CD14-positive monocyte (primary cell): ENCODE measurements at places on chromosomes 3 and 15.

DNA sequence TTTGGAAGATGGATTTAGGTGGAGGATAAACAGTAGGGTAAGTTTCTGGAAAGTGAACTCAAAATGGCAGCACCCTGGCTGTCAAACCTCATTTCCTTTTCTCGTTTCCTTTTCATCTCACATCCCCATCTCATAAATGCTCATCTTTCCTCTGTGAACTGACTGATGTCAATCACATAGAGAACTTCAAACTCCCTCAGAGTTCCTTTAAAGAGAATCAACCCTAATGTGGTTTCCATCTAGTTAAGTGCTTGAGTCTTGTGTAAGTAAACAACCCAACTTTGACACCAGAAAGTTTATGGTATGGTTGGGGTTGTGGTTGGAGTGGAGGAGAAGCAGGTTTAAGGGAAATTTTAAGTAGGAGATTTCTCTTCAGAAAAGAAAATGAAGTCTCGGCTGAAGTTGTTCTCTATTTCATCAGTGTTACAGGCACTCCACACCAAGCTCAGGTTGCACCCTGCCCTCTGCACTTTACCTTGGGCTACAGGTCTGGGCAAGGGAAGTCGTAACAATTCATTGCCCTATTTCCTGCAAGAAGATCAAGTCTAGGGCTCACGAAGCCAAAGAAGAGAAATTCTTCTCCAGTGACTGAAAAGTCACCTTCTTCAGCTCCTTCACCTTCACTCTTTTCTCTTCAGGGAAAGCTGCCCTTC is 34.4 kb upstream of the TNIK start:
- H3K27me3 ChIP-seq, result no peaks in the 10 kb centered on the region
- no peak for DNase-seq
- H3K4me1 ChIP-seq, result no peaks in the 10 kb centered on the region
- no peak overlapping the region for H3K4me3 ChIP-seq

DNA sequence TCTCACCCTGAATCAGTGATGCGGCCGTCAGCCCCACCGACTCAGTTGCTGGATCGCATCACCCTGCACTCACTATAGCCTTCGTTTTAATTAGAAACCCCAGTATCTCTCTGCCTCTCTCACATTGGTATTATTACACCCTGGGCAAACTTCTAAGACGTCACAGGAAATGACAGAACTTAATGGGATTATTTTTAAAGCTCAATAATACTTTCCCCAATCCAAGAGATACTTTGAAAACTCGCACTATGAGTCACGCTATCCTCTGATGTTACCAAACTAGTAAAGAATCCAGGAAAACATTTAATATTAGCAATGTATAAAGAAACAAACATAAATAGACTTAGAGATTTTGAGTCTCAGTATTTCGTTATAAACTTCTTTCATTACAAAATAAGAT is 36.6 kb downstream of the RUBCN start:
- no peak overlapping the region for H3K27ac ChIP-seq
- no peak for DNase-seq
- H3K27me3 ChIP-seq, result no peaks in the 10 kb centered on the region

DNA sequence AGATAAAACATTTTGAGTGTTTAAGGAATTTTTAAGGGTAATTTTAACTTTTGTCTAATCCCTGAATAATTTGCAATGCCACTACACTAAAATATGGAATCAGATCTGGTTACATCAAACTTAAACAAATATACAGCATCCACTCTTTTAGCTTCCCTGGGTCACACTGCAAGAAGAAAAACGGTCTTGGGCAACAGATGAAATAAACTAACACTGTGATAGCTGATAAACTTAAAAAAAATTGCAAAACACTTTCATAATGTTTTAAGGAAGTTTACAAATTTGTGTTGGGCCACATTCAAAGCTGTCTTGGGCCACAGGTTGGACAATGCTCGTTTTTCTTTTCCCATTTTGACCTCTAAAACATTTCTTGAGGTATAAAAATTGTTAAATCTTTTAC is 34.3 kb downstream of the CCDC66 start:
- no peak overlapping the region for H3K4me3 ChIP-seq
- peaks cover 2% of the 10 kb centered on the region for H3K36me3 ChIP-seq
- no peaks in the 10 kb centered on the region for H3K27me3 ChIP-seq
- peak; percentile 9 for DNase-seq
- H3K4me1 ChIP-seq, result peaks cover 16% of the 10 kb centered on the region

DNA sequence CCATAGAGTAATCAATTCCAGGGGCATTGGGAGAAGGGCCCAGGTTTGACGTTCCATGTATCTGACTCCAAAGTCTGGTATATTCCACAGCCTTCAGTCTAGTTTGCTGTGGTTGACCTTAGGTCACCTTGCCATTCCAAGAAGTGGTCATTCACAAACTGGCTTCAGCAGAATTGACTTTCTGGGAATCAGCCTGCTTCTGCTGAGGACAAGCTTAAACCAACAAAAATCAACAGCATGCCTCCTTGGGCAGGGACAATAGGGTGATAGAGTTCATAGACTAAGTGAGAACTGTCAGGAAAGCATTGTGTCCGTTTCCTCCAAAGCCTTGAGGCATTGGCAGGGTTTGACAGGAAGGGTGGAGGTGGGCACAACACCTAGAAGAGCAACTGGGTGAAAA is 24.1 kb upstream of the NDUFB4 start:
- DNase-seq, result no peak
- no peak overlapping the region for H3K4me3 ChIP-seq
- H3K36me3 ChIP-seq, result no peaks in the 10 kb centered on the region

DNA sequence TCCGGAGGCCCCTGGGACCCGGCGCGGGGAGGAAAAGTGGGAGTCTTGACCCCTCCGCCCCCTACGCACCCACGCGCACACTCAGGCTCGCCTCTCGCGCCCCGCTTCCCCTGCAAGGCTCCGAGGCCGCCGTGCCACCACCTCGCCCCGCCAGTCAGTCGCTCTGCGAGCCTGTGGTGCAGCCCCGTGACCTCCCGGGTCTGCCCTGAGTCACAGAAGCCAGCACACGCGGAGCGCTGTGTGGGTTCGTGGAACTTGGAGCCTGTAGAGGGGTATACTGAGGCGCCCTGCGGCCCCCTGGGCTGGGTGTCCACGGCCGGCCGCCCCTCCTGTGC is 380 bp upstream of the ALS2CL start:
- H3K36me3 ChIP-seq, result no peaks in the 10 kb centered on the region
- peak; percentile 62 for DNase-seq
- H3K4me1 ChIP-seq, result peaks cover 63% of the 10 kb centered on the region

DNA sequence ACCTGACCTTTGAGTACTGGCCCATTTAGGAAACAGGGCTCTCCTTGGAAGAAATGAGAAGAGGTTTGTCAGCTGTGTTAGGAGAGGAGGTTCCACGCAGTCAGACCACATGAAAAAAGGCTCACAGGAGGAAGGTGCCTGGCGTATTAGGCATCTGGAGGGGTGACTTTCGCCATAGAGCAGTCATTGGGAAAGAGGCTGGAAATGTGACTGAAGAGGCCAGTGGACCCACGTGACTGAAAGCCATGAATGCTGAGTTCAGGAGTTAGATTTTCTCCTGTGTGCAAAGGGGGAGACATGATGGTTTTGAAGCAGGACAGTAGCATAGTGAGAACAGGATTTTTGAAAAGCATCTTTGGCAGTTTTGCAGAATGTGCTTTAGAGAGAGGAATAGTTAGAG is 29.7 kb upstream of the RNF7 start:
- no peaks in the 10 kb centered on the region for H3K27me3 ChIP-seq
- H3K27ac ChIP-seq, result no peak overlapping the region
